Kidney epithelial cell (primary cell): ENCODE measurements at places on chromosomes 7 and 10.

DNA sequence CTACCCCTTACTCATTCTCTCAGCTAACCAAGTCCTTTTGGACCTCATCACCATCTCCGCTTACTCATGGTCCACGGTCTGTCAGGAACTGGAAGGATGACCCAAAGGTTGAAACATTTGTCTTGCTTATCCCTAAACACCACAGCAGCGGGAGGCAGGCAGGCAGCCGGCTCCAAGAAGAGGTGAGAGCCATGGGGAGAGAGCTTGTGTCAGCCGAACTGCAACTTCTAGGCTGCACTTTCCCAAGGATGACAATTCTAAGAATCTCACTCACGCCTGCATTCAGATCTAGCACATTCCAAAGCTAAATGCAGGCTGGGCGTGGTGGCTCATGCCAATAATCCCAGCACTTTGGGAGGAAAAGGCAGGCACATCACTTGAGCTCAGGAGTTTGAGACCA lies 86.0 kb downstream of the SPDYE5 start:
- no peak for DNase-seq

DNA sequence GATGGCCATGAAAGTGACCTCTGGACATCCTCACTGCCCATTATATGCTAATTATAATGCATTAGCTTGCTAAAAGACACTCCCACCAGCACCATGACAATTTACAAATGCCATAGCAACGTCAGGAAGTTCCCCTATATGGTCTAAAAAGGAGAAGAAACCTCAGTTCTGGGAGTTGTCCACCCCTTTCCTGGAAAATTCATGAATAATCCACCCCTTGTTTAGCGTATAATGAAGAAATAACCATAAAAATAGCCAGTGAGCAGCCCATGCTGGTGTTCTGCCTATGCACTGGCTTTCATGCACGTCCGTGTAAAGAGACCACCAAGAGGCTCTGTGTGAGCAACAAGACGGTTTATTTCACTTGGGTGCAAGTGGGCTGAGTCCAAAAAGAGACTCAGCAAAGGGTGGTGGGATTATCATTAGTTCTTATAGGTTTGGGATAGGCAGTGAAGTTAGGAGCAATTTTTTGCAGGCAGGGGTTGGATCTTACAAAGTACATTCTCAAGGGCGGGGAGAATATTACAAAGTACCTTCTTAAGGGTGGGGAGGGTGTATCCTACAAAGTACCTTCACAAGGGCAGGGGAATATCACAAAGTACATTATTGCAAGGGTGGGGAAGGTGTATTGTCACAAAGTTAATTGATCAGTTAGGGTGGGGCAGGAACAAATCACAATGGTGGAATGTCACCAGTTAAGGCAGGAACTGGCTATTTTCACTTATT lies 45.6 kb downstream of the LBX1 start:
- no peak for DNase-seq

- DNase-seq, result peak; percentile 75
Observed at GRCh38 chr7:94375691-94376090, 19.0 kb upstream of the COL1A2 start.

- DNase-seq, result no peak
Observed at GRCh38 chr7:47852330-47853245, 95.7 kb downstream of the PKD1L1 start.

- no peak for DNase-seq
Observed at GRCh38 chr10:133400624-133401424, 6.9 kb downstream of the MTG1 start.

DNA sequence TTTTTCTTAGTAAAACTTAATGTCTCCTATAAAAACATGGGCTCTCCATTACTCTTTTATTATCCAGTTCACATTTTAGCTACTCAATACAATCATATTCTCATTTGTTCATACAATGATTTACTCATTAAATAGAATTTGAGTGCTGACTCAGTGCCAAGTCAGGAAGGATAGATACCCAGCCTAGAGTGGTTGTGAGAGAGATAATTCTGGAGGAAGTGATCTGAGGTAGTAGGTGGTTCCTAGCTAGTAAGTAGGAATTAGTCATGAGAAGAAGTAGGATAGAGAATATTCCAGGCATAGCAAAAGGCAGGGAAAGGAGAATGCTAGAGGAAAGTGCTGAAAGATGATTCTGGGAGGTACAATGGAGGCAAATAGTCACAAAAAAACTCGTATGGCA lies 133.5 kb upstream of the MBL2 start:
- DNase-seq, result peak; percentile 28

GRCh38 chr10:103605359-103606096 lies 112.0 kb downstream of the NEURL1 start:
- no peak for DNase-seq

GRCh38 chr10:124070666-124071065 lies 22.7 kb downstream of the CHST15 start:
- DNase-seq, result no peak

DNA sequence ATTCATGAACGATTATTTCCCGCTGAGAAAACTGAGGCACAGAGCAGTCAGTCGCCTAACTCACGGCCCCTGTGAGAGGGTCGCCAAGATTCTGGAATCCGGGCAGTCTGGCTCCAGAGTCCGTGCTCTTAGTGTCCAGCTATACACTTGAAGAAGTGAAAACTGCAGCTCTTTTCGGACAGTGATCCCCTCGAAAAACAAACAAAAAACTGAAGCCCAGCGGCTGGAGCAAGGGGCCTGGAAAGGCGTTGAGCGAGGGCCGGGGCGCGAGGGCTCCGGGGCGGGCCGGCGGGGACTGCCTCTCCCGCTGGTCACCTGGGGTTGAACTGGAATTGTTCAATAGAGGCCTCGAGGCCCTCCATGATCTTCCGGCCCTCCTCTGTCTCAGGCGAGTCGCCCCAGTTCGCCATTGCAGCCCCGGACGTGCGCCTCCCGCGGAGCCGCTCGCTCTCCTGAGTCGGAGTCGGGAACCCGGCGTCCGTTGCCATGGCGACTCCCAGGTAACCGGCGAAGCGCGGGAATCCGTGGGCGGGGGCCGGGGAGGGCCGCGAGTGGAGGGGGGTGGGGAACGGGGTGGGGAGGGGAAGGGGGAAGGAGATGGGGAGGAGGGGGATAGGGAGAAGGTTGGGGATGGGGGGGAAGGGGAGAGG lies 881 bp downstream of the C10orf67 start:
- DNase-seq, result no peak

DNA sequence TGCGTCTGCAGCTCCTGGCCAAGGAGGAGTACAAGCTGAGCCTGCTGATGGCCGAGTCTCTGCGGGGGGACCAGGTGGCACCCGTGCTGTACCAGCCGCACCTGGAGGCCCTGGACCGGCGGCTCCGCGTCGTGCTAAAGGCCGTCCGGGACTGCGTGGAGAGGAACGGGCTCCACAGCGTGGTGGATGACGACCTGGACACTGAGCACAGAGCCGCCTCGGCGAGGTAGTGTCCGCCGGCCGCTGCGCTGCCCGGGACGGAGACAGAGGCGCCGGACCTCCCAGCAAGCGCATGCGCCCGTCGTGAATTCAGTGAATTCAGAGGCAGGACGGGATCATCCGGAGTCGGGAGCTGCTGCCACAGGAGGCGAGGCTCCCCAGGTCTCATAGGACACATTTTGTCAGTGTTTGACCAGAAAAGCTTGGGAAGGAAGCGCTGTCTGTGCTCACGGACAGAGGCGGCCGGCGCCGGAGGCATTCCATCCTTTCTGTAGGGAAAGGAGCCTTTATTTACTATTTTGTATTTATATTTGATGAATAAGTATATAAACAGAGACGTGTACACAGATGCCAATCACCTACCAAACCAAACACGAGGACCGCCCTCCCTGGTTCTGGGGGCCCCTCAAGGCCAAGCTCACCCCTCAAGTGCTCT lies 30.1 kb upstream of the FOXL3 start:
- DNase-seq, result no peak

GRCh38 chr7:71301167-71301566 lies 169.2 kb downstream of the GALNT17 start:
- no peak for DNase-seq

DNA sequence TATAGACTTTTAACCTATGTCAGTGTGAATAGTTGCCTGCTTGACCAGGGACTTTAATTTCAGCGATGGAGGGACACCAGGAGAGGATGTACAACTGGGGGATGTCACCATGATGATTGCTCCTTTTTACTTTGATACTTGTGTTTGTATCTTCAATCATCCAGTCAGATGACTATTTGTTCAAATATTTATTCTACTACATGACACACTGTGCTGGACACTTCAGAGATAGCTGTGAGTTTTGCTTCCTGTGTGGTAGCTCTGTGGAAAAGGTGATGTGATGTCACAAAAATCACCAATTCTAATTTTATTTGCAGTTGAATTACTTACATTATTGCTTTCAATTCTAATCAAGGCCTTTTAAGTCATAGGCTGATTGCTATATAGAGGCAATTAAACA lies 62.7 kb upstream of the CREB5 start:
- DNase-seq, result no peak

GRCh38 chr10:78212786-78213175 lies 179.1 kb downstream of the RPS24 start:
- no peak for DNase-seq

DNA sequence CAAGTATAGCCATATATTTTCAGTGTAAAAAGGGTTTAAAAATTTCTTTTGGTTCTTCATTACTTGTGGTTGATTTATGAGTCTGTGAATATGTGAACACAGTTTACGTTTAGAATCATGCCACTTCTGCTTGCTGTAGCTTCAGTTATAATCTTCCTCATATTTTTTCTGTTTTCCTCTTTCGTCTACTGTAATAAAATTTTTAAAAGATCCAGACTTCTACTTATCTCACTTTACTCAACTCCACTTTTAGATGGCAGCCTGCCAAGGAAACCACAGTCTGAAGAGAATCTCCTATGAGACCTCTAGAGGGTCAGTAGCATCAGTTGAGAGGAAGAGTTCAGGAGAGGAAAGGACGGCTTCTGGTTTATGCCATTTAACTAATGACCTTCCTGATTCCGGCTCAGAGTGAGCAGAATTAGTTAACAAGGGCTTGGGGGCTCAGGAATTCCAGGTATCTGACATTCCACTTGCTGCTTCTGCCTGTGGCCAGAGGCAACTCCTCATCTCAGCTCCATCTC lies 21.4 kb downstream of the CREB5 start:
- DNase-seq, result no peak

DNA sequence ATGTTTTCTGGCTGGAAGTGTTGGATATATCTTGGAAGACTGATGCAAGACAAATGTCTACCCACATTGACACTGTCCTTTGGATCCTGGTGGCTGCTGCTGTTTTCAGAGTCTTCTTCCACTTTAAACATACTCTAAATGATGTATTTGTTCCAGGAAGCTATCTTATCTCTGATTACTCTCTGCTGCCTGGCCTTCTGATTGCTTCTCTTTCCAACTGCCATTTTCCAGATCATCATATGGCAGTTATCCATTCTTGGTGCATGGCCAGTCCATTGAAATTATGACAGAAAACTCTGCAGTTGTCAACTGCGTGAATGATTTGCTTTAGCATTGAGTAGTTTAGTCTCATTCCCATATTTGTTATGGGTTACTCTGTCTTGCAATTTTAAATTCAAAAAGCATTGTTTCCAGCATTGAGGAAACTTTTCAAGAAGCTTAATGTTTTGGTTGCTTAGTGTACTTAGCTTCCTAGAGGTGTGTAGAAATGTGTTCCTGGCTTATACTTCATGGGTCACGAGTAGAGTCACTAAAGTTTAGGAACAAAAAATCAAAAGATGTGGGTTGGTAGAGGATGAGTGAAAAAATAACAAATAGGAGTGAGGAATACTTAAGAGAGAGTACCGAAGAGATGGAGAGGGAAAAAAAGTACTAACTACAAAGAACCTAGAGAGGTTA lies 268.3 kb upstream of the MTPN start:
- no peak for DNase-seq

- no peak for DNase-seq
Observed at GRCh38 chr7:121793716-121794115, 79.2 kb upstream of the PTPRZ1 start.

GRCh38 chr7:139681463-139681755 lies 96.4 kb downstream of the HIPK2 start:
- DNase-seq, result no peak

- DNase-seq, result no peak
Observed at GRCh38 chr7:142528608-142529408, 220.5 kb upstream of the PRSS1 start.
